ENCODE measurements at places on chromosomes 4 and X.

- DNase-seq: peak; percentile 49
Measured at GRCh38 chr4:44629280-44629866, 22.1 kb downstream of the YIPF7 start.

GRCh38 chr4:159434114-159434870 is 331.4 kb downstream of the RAPGEF2 start:
- no peak for DNase-seq

DNA sequence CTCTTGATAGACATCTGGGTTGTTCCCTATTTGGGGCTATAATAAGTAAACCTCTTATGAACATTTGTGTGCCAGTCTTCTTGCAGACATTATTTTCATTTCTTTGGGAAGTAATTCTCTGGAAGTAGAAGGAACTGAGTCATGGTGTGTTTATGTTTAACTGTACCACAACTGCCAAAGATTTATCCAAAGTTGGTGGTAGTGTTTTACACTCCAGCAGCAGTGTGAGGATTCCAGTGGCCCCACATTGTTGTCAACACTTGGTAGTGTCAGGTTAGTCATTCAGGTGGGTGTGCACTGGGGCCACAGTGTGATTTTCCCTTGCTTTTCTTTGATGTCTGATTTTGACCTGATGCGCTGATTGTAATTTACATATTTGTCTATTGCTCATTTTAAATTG is 5.0 kb upstream of the UVSSA start:
- no peak for DNase-seq

DNA sequence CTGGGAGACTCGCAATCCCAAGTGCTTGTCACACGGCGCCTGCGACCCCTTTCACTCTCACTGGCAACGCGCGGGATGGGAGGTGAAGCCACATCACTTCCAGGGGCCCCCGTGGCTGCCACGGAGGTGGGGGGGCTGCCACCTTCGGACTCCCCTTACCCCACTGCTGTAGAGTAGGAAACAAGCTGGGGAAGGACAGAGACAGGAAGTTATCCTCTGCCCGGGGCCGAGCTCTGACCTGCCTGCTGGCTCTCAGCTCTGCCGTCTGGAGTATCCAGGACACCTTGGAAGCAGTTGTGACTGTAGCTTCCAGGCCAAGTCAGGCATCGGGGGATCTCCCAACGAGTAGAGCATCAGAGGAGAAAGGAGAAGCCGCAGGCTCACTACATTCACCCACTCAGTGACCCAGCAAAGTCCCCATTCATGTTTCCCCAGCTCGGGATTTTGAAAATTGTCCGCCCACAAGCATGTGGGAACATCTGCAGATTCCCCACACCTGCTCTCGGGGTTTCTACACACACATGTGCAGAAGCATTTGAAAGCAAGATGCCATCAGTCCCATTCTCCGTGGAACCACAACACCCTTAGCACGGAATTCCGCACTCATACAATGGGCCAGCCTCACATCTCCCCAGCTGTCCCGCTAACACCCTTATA is 10.8 kb downstream of the PDZD4 start:
- no peak for DNase-seq

- no peak for DNase-seq
Measured at GRCh38 chr4:94306713-94307112, 35.9 kb downstream of the HPGDS start.

- DNase-seq: no peak
Measured at GRCh38 chr4:2914256-2915126, 48.7 kb downstream of the NOP14 start.

GRCh38 chr4:184596617-184597185 is 52.5 kb downstream of the CASP3 start:
- DNase-seq: no peak

All from BE2C (cell line).